Activated CD4-positive, alpha-beta T cell treated with anti-CD3 and anti-CD28 coated beads, Interleukin-2, amount 10 ng/mL, durations not matched to agents 7 days and 5 days (primary cell): ENCODE measurements at places on chromosomes 11 and 22. TPM values are rescaled to one million over a fixed set of nuclear protein-coding genes. Genes with fewer than 3 reads are reported as not detected.
A peak's percentile ranks its signal among the peaks of the same experiment; 100 is the strongest.

KRTAP5-8 gene
- 0.17 TPM for total RNA-seq

KCNJ5 gene
- not detected for total RNA-seq

- no peak for DNase-seq
Observed at GRCh38 chr22:34236527-34236926, 316.3 kb upstream of the LARGE1 start.

CHRNA10 gene
- total RNA-seq = 3.1 TPM

GRCh38 chr11:60924110-60924905 is at the start of gene TMEM132A:
Gene TMEM132A (plus strand): TSS chr11:60924460. CDS start chr11:60924634, 174 bp downstream.
- no peak for DNase-seq

DNA sequence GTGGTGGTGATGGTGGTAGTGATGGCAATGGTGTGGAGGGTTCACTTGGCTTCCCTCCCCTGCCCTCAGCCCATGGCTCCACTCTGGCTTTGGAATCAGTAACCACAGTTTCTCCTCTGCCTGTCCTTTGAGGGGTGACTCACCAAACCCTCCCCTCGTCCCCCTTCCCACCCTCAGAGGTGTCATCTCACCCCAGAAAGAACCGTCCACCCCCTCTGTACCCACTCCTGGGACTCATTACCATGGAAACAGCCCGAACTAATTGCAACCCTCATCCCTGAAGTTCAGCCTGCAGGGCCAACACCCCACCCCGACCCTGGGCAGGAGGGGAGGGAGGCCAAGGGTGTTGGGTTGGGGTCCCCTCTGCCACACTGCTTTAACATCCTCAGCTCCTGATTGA is 26.6 kb downstream of the PHLDB1 start:
- no peak for DNase-seq

DNA sequence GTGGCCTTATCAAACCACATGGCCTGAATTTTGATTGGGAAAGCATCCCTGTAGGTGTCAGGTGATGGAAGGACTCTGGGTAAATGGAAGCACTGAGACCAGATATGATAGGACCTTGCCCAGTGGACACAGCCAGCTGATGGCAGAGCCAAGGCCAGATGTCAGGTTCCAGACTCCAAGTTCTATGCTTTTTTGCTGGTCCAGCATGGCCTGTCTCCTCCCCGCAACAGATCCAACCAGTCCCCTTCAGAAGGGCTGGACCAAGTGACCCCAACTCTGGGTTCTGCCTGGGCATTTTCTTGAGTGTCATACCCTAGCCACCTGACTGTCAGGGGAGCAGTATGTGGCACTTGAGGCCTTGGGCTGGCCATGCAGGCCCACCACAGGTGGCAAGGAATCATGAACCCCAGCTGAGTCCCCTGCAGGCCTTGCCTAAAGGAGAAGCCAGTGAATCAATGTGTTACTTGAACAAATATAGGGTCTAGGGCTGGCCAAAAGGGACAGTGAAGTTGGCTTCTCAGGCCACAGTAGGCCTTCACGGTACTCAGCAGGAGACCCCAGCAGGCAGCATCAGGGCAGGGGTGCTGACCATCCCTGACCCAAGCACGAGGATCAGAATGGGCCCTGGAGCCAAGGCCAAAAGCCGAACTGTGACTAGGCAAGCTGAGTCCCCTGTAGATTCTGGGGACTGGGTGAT is 27.1 kb downstream of the KCNQ1OT1 start:
- no peak for DNase-seq

GLB1L2 gene
- 2.4 TPM for total RNA-seq

- peak; percentile 67 for DNase-seq
Observed at GRCh38 chr11:77151804-77152509, 23.9 kb downstream of the MYO7A start.

LARGE1 gene
- 0.40 TPM for total RNA-seq

TTC36 gene
- total RNA-seq = 1.8 TPM

ARHGAP42 gene
- total RNA-seq = 0.10 TPM

- no peak for DNase-seq
Observed at GRCh38 chr22:29147331-29147899, 58.3 kb upstream of the EMID1 start.

UCP2 gene
- 326 TPM for total RNA-seq

GRCh38 chr22:23384431-23384830 is 195.7 kb downstream of the IGLL1 start:
- no peak for DNase-seq

GRCh38 chr11:64784813-64785581 is 6.7 kb upstream of the SF1 start:
- DNase-seq = no peak

GRCh38 chr22:39277142-39277607 is 32.4 kb upstream of the PDGFB start:
- no peak for DNase-seq

DNA sequence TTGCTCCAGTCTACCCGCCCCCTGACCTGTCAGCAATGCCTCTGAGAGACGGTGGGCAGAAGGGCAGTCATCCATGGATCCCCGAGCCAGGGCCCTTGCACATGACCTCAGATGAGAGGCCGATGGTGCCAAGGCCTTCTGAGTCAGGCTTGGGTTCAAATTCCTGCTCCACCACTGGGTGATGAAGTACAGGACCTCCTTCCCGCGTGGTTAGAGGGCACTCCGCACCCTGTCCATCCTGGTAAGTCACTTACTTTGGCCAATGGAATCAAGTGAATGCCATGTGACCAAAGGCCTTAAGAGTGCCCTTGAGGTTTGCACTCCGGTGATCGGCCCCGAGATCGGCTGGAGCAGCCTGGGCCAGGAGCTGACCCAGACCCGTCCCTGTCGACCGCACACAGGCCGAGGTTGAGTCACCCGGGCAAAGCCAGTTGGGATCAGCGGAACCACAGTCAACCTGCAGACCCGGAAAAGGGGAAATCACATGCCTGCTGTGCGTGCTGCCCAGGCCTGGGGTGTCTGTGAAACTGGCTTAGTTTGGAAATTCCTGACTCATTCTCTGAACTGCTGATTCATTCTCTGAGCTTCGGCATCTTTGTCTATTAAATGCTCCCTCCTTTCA is 48.9 kb downstream of the RTL6 start:
- DNase-seq = no peak

GRCh38 chr11:86687185-86687778 is 14.9 kb upstream of the ME3 start:
- no peak for DNase-seq
